ENCODE measurements at places on chromosomes 11 and 22.

DNA sequence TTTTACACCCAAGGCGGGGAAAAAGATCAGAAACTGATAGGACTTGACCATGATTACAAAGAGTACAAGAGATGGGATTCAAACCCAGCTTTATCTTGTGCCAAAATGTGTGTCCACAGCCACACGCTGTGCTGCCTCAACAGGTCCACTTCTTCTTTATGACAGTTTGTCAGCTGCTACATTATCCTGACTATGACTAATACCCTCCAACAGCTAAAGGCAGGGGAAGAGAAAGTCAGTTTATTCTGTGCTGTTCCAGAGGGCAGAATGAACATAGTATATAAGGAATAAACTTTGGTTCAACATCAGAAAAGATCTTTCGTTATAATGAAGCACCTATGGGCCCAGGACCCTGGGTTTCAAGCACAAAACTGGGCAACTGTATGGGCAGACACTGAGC is 668.2 kb upstream of the TENM4 start:
- no peak for DNase-seq

- no peak for DNase-seq
These were observed 39.5 kb upstream of the SLC1A2 start for GRCh38 chr11:35458846-35459245.

DNA sequence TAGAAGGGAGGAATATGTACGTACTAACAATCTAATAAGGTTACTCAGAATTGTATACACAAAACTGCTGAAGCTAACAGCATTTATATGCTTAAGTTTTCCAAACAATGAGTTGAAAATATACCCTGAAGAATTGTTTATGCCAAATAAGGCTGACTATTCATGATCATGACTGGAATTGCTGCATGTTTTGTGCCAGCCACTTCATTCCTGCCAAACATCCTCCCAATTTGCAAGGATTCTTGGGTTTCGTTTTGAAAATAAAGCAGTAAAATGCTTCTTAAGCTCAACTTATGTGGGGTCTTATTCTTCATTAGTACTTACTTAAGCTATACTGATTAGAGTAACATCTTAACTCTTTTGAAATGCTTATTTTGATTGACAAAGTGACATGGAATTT is 149.0 kb downstream of the SPON1 start:
- DNase-seq: no peak

GRCh38 chr22:39416319-39416718 is 16.7 kb downstream of the TAB1 start:
- DNase-seq: no peak

- no peak for DNase-seq
These were observed 66.5 kb downstream of the CCDC34 start for GRCh38 chr11:27296497-27296896.

- DNase-seq: no peak
These were observed 5.7 kb downstream of the IGLL1 start for GRCh38 chr22:23574371-23574811.

DNA sequence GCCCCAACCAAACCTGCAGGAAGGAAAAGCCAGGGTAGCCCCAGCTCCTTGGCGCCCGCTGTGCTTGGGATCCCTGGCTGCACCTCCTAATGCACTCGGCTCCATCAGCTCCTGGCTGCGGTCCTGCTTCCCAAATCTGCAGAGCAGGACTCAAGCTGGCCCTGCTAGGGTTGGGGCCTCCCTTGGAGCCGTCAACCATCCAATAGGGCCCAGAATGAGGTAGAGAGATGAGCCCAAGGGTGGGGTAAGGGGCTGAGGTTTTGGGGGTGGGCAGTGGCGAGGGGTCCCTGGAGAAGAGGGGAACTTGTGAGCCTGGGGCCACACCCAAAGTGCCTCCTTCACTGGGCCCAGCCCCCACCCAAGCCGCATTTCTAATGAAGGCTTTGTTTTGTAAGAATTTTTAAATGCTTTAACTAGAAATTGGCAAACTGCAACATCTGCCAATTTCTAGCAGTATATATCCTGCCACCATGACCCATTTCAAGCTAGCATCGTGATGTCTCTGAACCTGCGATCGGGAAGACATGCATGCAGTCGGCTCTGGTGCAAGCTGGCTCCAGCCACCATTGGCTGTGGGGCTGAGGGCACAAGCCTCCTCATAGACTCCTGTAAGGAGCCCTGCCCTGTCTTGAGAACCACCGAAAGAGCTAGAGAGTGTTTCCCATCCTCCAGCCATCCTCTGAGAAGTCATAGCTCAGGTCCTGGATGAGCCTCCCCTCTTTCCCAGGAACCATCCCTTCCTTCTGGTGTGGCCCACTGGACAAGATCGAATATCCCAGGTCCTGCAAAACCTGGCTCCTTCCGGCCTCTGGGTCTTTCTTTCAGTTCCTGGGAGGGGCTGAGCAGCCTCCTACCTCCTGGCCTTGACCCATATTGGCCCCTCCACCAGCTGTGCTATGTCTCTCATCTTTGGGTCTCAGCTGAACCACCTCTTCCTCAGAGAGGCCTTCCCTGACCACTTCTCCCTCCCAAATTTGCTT is 15.5 kb downstream of the C1QTNF6 start:
- DNase-seq: no peak

DNA sequence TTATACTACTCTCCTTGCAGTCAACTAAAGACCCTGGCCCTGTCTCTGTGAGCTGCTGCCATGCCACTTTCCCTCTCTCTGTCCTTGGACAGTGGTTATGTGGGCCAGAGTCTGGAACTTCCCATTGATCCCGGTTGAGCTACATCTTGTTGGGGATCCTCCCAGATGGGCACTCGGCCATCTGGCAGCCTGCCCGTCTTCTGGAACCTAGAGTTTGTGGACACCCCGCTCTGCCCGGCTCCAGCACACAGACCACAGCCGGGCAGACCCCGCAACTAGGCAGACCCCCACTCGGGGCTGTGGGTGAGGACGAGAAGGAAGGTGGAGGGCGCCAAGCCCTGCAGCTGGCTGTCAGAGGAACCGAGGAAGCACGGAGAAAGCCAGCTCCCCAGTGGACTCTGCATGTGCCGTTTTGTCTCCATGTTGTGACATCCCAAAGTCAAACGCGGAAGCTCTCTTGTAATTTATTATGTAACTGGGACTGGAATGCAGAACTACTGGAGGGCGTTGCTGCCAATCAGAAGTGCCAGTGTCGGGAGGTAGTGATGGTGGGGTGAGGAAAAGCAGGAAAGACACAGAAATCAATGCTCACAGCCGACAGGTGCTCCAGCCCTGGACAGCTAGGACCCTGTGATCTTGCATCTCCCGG is 207.7 kb downstream of the CEP164 start:
- DNase-seq: no peak

DNA sequence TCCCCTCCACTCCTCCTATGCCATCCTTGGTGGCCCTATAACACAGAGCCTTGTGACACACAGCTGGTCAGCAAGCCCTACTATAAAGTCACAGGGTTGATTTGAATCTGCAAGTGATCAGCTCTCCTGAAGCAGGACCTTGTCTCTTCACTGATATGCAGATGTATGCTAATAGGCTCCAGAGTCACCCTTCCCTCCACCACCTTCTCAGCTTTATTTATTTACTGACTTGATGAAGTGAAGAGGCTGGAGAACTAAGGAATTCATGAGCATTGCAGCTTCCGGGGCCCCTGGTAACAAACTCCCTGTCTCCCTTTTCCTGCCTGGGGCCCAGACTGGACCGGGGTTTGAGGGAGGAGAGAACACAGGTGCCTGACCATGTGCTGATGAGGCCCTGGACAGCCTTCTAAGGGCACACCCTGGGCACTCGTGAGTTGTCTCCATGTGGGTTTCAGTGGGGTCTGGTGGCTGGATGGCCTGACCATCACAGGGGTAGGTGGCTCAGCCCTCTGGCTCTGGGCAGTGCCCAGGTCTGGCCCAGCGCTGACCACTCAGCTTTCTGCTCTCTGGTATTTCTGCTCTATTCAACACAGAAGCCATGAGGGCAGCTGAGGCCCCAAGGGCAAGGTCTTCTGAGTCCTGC is 307.5 kb downstream of the NTM start:
- no peak for DNase-seq

DNA sequence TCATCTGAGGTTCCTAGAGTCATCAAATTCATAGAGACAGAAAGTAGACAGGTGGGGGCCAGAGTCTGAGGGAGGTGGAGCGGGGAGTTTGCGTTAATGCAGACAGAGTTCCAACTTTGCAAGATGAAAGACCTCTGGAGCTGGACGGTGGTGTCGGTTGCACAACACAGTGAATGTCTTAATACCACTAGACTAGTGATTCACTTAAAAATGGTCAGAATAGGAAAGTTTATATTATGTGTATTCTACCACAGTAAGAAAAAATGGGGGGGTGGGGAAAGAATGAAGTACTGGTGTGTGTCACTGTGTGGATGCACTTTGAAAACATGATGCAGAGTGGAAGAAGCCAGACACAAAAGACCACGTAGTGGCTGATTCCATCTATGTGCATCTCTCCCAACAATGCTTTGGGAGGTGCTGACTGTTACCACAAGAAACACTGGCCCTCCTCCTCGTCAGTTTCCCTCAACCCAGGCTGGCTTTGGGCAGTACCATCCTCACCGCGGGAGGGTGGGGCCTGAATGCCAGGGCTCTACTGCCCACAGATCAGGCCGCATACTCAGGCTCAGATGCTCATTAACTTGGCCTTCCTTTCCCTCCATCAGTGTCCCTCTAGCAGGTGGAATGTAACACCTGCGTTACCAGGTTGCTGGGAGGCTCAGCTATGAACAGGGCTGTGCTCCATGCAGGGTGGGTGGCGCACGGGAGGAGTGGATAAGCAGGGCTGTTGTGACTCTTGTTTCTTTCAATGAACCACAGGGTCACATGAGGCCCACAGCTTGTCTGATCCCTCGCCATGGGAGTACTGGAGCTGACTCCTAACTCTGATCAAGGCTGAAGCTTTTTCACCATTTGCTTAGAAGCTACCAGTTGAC is 297.0 kb downstream of the CTTN start:
- DNase-seq: no peak

GRCh38 chr11:106733635-106734034 is 284.6 kb downstream of the GUCY1A2 start:
- no peak for DNase-seq

DNA sequence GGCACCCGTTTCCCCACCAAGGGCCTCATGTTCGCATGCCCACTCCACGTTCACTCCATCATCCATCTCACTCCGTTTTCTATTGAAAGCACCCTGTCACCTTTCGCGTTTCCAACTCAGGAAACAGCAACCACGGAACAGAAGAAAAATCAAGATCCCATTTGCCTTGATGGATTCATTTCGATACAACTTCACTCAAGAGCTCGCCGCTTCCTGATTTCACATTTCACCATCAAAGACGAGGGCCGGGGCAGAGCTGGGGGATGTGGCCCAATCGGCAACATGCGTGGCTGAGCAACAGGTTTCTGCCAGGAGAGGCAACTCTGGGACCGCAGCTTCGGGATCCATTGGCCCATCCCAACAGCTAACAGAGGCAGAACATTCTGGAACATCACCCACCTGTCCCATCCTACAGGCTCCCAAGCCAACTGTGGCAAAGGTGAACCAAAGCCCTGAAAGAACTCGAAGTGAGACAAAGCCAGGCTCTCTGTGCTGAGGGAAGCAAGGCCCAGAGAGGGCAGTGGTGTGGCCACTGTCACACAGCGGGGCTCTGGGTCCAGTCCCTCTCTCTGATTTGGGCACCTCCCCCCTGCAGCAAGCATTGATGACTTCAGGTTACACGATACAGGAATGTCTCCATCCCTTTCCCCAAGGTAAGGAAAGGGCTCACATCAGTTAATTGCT is 36.2 kb upstream of the CD5 start:
- peak; percentile 73 for DNase-seq

DNA sequence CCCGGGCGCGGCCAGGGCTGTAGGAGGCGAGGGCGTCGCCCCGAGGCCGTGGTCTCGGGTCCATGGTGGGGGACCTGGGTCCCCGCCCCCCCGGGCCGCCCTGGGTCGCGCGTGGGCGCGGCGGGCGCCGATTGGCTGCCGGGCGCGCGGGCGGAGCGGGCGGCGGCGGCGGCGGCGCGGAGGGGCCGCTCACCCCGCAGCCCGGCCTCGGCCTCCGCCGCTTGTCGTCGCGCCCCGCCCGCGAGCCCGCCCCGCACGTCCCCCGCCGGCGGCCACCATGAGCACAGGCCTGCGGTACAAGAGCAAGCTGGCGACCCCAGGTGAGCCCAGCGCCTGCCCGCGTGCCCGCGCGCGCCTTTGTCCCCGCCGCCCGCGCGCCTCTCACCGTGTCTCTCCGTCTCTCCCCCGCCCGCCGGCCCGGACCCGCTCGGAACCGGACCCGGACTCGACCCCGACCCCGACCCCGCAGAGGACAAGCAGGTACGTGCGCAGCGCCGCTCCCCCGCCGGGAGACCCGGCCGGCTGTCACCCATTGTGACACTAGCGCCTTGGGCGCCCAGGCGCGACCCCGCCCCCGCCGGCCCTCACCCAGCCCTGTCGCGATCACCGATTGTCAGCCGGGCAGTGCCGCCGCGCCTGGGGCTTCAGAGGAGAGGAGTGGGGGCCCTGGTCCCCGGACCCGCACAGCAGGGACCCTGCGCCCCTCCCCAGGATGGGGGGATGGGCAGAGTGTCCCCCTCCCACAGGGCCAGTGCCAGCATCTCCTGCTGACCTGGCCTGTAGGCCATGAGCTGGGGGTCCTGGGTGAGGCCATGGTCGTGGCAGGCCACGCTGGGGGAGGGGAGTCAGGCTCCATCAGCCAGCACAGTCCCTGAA is at the start of gene SEPTIN5:
Gene SEPTIN5, plus strand, starts transcription at position 192 of the 876 bp plus-strand sequence. Its CDS starts 86 bp downstream, at position 278.
- DNase-seq: no peak

DNA sequence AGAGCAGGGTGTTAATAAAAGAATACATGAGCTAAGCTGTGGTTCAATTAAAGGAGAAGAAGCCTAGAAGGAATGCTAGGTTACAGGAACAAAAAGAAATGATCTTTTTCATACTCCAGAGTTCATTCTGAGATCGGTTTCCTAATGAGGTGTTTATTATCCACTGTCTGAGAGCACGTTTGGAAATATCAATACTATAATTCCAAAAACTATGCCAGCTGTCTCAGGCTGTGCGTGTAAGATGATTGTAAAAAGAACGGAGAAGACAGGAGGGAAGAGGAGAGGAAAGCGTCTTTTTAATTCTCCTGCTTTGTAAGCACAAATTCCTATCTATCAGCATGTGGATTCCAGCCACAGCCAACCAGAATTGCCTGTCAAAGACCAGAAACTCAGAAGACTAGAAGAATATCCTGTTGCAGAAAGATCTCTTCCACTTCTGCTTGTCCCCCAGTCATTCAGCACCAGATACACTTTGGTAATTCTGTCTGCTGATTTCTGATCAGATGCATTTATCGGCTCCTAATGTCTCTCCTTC is 25.7 kb downstream of the APOL5 start:
- DNase-seq: no peak

DNA sequence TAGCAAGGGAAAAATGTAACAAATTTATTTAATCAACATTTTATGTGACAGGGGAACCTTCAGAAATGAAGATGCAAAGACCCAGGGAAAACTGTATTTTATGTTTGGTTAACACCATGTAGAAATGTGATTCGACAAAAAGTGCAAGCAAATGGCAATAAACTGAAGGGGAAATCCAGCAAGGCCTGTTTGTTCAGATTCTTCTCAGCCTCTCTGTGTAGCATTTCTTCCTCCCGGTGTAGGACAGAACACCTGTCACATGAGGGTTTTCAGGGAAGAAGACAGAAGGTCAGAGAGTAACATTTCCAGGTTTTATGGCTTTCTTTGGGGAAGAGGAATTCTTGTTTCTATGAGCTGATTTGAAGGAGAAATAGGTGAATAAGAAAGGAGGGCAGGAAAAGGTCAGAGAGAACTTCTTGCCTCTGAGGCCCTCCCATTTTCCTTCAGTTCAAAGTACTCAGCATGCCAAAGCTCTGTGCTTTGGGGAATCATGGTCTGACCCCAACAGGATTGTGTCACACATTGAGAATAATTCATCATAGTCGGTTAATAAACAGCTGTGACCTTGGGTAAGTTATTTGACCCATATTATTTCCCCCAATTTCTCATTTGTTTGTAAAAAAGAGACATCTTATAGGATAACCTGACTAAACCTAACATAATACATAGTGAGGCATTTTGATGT is 45.5 kb upstream of the ME3 start:
- DNase-seq: no peak
